ENCODE measurements at places on chromosomes 4 and X. TPM values are rescaled to one million over a fixed set of nuclear protein-coding genes. Genes with fewer than 3 reads are reported as not detected.

GRCh38 chrX:154370300-154371016 is 4.0 kb downstream of the FLNA start:
- no peak for DNase-seq

- DNase-seq, result no peak
Measured at GRCh38 chrX:115068896-115069295, 51.5 kb upstream of the IL13RA2 start.

DNA sequence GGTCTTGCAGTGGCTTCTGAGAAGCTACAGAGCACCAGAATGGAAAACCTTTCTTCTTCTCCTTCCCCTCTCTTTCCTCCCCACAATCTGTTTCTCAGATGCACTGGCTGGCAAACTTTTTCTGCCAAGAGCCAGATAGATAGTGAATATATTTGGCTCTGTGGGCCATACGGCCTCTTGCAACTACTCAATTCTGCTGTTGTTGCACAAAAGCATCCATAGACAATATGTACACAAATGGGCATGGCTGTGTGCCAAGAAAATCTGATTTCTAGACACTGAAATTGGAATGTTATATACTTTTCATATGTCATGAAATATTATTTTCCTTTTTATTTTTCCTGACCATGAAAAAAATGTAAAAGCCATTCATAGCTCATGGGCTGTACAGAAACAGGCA is 3.1 kb downstream of the PHEX start:
- no peak for DNase-seq

- DNase-seq, result no peak
Measured at GRCh38 chr4:38153387-38153760, 193.2 kb downstream of the PTTG2 start.

GRCh38 chrX:86148024-86148511 is at the start of gene DACH2:
TSS of gene DACH2 (plus strand) at chrX:86148451.
- peak; percentile 30 for DNase-seq

GRCh38 chr4:54213001-54213400 is 16.1 kb upstream of the PDGFRA start:
- DNase-seq, result no peak

The FAM156B gene
- 50.9 TPM for total RNA-seq

All from lower leg skin (tissue), 4 donors.